ENCODE measurements at places on chromosomes 2 and 18. TPM values are rescaled to one million over a fixed set of nuclear protein-coding genes. Genes with fewer than 3 reads are reported as not detected.

IL36A gene
- total RNA-seq = not detected

GRCh38 chr2:98935777-98936352, at the start of gene CRACDL:
Gene CRACDL (minus strand): TSS chr2:98936225. CDS start chr2:98846800, 89,425 bp downstream.
- peaks cover 13% of the 10 kb centered on the region for H3K4me1 ChIP-seq
- H3K36me3 ChIP-seq = no peaks in the 10 kb centered on the region
- no peaks in the 10 kb centered on the region for H3K27me3 ChIP-seq
- no peak for DNase-seq
- H3K27ac ChIP-seq = peak within 1 kb of the TSS; percentile 38
- peak within 1 kb of the TSS; percentile 59 for H3K4me3 ChIP-seq

PLGLB1 gene
- 1.3 TPM for total RNA-seq

RAX gene
- total RNA-seq = not detected

MOCOS gene
- total RNA-seq = 12.1 TPM

MYO7B gene
- 0.07 TPM for total RNA-seq

DNA sequence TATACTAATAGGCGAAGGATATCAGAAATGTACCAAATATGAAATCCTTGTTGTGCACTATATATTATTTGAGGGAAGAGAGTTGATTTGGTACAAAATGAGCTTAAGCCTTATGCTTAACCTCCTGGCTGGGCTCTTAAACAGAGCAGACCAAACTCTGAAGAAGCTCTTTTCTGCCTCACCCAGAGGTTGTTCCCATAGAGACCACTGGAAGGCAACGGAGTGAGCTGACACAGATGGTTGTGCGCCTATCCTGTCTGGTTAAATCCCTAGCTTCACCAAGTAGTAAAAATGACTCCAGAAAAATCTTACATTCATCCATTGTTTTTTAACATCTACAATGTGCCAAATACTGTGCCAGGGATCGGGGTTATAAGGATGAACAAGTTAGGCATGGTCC, 55.9 kb upstream of the NOL4 start:
- DNase-seq = no peak
- H3K36me3 ChIP-seq = no peaks in the 10 kb centered on the region
- no peaks in the 10 kb centered on the region for H3K27me3 ChIP-seq
- no peak overlapping the region for H3K4me3 ChIP-seq
- H3K4me1 ChIP-seq = no peaks in the 10 kb centered on the region
- no peak overlapping the region for H3K27ac ChIP-seq

PPP1CB gene
- total RNA-seq = 174 TPM

SLC16A14 gene
- total RNA-seq = 7.9 TPM

- DNase-seq = no peak
- no peaks in the 10 kb centered on the region for H3K36me3 ChIP-seq
- H3K4me3 ChIP-seq = no peak overlapping the region
- peaks cover 61% of the 10 kb centered on the region for H3K27me3 ChIP-seq
These were observed 158.4 kb upstream of the FHL2 start for GRCh38 chr2:105557021-105557920.

DNA sequence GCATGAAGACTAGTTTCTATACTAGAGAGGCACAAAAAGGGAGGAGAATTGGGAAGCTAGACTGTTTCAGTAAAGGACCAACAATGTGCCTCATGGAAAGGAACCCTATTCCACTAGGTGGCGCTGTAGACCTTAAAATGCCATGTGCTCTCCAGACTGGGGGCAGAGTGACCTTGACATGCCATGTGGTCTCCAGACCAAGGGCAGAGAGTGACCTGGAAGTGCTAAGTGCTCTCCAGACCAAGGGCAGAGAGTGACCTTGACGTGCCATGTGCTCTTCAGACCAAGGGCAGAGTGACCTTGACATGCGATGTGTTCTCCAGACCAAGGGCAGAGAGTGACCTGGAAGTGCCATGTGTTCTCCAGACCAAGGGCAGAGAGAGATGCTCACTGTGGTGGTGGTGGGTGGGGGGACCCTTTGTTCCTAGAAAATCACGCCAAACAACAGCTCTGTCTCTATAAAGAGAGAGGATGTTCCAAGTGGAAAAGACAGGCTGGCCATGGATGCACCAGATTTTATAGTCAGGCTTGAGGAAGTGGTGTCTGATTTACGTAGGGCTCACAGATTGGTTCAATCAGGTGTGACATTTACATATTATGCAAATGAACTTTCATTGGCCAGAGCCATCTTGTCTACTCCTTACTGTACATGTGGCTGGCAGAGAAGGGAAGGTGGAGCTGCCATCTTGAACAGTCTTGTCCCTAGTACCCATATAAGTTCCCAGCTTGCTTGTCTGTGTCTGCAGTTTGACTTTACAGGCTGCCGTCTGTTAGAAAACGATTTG, 344.0 kb upstream of the DDX18 start:
- no peaks in the 10 kb centered on the region for H3K4me1 ChIP-seq
- H3K27ac ChIP-seq = no peak overlapping the region
- H3K4me3 ChIP-seq = no peak overlapping the region
- no peaks in the 10 kb centered on the region for H3K36me3 ChIP-seq
- DNase-seq = peak; percentile 6
- H3K27me3 ChIP-seq = no peaks in the 10 kb centered on the region

GRCh38 chr18:39846265-39846664, 2108.8 kb upstream of the PIK3C3 start:
- H3K27me3 ChIP-seq = no peaks in the 10 kb centered on the region
- H3K4me3 ChIP-seq = no peak overlapping the region
- no peak overlapping the region for H3K27ac ChIP-seq

- H3K4me1 ChIP-seq = peaks cover 3% of the 10 kb centered on the region
- H3K36me3 ChIP-seq = no peaks in the 10 kb centered on the region
- DNase-seq = no peak
- H3K27ac ChIP-seq = no peak overlapping the region
- no peak overlapping the region for H3K4me3 ChIP-seq
These were observed 12.8 kb downstream of the STK39 start for GRCh38 chr2:168234407-168235085.

DNA sequence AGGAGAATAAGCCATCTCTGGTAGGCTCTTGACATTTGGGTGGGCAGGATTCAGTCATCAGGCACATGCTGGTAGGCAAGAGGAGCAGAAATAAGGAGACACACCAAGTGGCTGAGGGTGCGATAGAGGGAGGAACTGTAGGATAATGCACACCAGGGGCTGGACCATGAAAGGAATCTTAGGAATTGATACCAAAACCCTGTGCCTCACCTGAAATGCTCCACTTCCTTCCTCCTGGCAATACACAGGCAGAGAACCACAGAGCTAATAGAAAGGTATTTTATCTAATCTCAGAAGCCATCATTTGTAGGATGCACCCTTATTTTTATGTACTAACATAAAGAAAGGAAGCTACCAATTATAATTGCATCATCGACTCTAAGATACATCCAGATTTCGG, 4.4 kb upstream of the CYP1B1 start:
- DNase-seq = no peak
- H3K36me3 ChIP-seq = no peaks in the 10 kb centered on the region

HMSD gene
- 5.3 TPM for total RNA-seq

DNA sequence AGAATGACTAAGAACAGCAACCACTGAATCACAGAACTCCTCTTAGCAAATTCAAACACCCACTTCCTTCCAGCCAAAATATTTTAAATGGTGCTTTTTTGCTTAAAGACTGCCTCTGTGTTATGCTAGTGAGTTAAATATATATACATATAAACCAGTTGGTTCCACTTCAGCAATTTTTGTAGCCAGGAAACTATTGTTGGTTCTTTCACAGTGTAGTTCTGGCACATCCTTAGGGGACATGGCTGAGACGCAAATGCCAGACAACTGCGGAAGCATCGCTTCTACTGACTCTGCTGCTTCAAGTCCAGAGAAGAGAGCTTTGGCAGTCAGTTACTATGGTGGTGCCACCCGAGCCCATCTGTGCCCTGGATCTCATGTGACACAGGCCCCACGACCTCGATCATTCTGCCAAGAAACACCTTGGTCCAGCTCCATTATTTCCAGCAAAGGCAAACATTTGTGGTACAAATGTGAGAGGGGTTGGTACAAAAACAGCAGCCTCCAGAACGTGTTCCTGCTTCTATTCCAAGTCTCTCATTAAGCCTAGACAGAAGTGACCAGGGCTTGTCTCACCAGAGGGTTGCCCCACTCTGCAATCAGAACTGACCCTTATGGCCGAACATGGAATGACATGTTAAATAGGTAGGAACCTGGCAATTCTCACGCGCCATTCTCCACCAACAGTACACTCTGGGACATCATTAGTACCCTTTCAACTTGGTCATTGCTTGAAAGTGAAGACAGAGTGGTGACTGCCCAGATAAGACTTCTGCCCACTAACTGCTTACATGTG, 117.8 kb upstream of the NRP2 start:
- no peak for DNase-seq
- H3K4me3 ChIP-seq = no peak overlapping the region
- no peaks in the 10 kb centered on the region for H3K36me3 ChIP-seq

CHRNA1 gene
- not detected for total RNA-seq

- H3K27ac ChIP-seq = no peak overlapping the region
- no peak for DNase-seq
- H3K4me1 ChIP-seq = no peaks in the 10 kb centered on the region
- peaks cover 12% of the 10 kb centered on the region for H3K27me3 ChIP-seq
- H3K36me3 ChIP-seq = no peaks in the 10 kb centered on the region
These were observed 158.8 kb upstream of the CYRIA start for GRCh38 chr2:16824472-16824871.

Data from HCT116 (cell line).